Activated CD4-positive, alpha-beta T cell treated with anti-CD3 and anti-CD28 coated beads, Interleukin-2, amount 10 ng/mL, durations not matched to agents 24 days and 14 days (primary cell): ENCODE measurements at places on chromosomes 6 and 20. TPM values are rescaled to one million over a fixed set of nuclear protein-coding genes. Genes with fewer than 3 reads are reported as not detected.
A peak's percentile ranks its signal among the peaks of the same experiment; 100 is the strongest.

DNA sequence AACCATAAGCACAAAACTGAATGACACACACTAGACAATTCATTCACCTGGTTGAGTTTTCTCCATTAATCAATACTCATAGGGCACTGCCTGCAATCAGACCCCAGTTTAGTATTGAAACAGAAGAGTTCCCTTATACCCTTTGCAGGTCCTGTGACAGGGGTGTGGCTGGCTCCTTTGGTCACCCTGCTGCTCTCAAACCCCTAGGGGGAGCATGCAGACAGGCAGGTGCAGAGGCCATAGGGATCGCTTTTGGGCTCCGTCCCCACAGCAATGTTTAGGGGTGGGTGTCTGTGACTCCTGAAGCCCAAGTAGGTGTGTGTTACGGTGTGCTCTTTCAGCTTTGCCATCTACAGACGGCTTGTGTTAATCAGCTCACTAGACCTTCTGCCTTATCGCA is 210.4 kb downstream of the CENPW start:
- no peak overlapping the region for H3K27ac ChIP-seq
- H3K36me3 ChIP-seq = no peaks in the 10 kb centered on the region
- H3K4me3 ChIP-seq = no peak overlapping the region
- no peaks in the 10 kb centered on the region for H3K27me3 ChIP-seq
- DNase-seq = no peak
- no peaks in the 10 kb centered on the region for H3K4me1 ChIP-seq

DNA sequence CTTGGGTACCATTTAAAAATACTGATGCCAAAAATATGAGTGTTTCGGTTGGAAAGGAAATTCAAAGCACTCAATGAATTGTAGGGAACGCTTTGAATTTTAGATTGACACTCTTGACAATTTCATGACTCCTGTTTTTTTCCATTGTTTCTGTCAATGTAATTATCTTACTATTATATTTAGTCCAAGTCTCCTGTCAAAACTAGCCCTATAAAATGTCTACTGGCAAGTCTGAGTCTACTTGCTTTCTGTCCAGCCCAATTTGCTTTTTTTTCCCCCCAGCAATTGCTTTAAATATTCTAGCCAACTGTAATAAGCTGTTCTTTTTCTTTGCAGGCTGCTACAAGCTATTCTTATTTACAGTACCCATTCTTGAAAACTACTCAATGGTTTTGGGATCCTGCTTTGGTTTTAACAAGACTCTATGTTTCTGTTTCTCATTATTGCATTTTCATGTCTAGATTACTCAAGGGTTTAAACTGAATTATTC is 1103.9 kb upstream of the GJE1 start:
- no peak for DNase-seq
- H3K36me3 ChIP-seq = no peaks in the 10 kb centered on the region
- no peak overlapping the region for H3K27ac ChIP-seq
- no peaks in the 10 kb centered on the region for H3K27me3 ChIP-seq
- no peaks in the 10 kb centered on the region for H3K4me1 ChIP-seq

- no peak for DNase-seq
- peaks cover 66% of the 10 kb centered on the region for H3K36me3 ChIP-seq
- peaks cover 9% of the 10 kb centered on the region for H3K4me1 ChIP-seq
- H3K27ac ChIP-seq = no peak overlapping the region
- H3K4me3 ChIP-seq = no peak overlapping the region
- no peaks in the 10 kb centered on the region for H3K27me3 ChIP-seq
Measured at GRCh38 chr6:41088451-41088850, 15.7 kb downstream of the NFYA start.

- no peaks in the 10 kb centered on the region for H3K27me3 ChIP-seq
- peaks cover 52% of the 10 kb centered on the region for H3K36me3 ChIP-seq
- peaks cover 38% of the 10 kb centered on the region for H3K4me1 ChIP-seq
- peak overlapping the region; percentile 98 for H3K27ac ChIP-seq
- peak; percentile 95 for DNase-seq
Measured at GRCh38 chr6:33312361-33313104, 1.3 kb downstream of the TAPBP start.

DNA sequence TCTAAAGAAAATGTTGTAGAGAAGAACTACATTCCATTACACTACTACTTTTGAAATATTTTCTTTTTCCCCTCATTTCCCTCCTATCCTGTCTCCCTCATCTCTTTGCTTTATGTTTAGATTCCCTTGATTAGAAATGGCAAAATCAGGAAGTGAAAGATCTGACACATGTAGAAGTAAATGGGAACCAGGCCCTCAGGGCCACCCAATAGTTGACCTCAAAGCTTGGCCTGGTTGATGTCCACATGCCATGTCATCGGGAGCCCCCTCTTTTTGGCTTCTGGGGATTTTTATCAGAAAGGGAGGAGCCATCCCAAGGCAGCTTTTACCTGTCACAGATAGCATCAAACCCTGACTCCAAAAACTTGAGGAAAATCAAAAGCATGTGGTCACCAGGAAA is 168.3 kb upstream of the ECI2 start:
- H3K36me3 ChIP-seq = no peaks in the 10 kb centered on the region
- DNase-seq = no peak
- peaks cover 5% of the 10 kb centered on the region for H3K27me3 ChIP-seq
- H3K27ac ChIP-seq = no peak overlapping the region
- no peaks in the 10 kb centered on the region for H3K4me1 ChIP-seq

GRCh38 chr20:42173440-42173839 is 555.3 kb upstream of the CHD6 start:
- no peak for DNase-seq
- no peaks in the 10 kb centered on the region for H3K27me3 ChIP-seq
- no peak overlapping the region for H3K27ac ChIP-seq
- no peaks in the 10 kb centered on the region for H3K36me3 ChIP-seq
- H3K4me3 ChIP-seq = no peak overlapping the region

- H3K27ac ChIP-seq = no peak overlapping the region
- DNase-seq = no peak
- H3K36me3 ChIP-seq = no peaks in the 10 kb centered on the region
- H3K27me3 ChIP-seq = no peaks in the 10 kb centered on the region
- no peak overlapping the region for H3K4me3 ChIP-seq
Measured at GRCh38 chr6:168819546-168819945, 378.6 kb downstream of the SMOC2 start.

DNA sequence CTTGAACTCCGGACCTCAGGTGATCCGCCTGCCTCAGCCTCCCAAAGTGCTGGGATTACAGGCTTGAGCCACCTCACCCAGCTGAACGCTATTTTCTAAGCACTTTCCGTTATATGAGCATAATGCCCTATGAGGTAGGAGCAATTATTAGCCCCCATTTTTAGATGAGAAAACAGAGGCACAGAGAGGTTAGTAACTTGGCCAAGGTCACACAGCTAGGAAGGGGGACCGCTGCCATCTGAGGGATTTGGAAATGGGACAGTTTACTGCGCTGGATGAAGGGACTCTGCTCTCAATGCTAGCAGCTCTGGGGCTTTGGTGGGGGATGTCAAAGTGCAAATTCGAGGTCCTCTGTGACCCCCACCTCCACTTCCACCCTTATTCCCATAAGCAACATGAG is 62.5 kb downstream of the BCAS4 start:
- no peak overlapping the region for H3K4me3 ChIP-seq
- DNase-seq = no peak
- no peaks in the 10 kb centered on the region for H3K27me3 ChIP-seq
- peaks cover 2% of the 10 kb centered on the region for H3K4me1 ChIP-seq
- no peaks in the 10 kb centered on the region for H3K36me3 ChIP-seq

- DNase-seq = no peak
- H3K27me3 ChIP-seq = peaks cover 7% of the 10 kb centered on the region
- peak overlapping the region; percentile 85 for H3K4me3 ChIP-seq
- H3K27ac ChIP-seq = peak overlapping the region; percentile 92
Measured at GRCh38 chr6:26520237-26520849, 17.8 kb upstream of the HMGN4 start.

DNA sequence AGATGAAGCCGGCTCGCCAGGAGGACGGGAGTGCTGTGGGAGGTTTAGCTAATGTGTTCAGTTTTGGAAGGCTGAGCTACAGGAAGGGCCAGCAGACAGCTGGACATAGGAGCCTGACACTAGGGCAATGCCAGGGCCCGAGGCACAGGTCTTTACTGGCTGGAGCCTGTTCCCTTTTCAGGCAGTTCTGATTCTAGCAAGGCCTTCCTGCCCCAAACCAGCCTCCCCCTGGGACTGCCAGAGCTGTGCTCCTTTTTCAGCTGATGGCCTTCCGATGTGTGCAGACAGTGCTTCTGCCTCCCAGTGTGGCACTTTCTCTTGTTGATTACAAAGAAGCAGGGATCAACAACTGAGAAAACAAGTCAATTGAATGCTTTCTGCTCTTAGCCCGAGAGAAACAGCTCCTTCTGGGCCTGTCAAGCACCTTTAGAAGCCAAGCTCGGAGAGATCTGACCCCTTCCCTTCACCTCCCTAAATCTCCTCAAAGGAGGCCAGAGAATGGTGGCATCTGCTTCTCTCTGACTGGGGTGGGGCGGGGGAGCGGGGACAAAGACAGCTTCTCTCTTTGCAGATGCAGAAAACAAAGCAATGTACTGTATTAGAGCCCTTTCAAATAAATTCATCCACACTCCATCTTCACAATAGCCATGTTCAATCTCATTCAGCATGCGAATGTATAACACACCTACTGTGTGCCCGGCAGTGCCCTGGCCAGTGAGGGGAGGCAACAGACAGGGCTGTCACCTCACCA is 63.2 kb downstream of the RAB44 start:
- no peaks in the 10 kb centered on the region for H3K36me3 ChIP-seq
- H3K27ac ChIP-seq = no peak overlapping the region
- peaks cover 32% of the 10 kb centered on the region for H3K4me1 ChIP-seq
- no peak overlapping the region for H3K4me3 ChIP-seq

DNA sequence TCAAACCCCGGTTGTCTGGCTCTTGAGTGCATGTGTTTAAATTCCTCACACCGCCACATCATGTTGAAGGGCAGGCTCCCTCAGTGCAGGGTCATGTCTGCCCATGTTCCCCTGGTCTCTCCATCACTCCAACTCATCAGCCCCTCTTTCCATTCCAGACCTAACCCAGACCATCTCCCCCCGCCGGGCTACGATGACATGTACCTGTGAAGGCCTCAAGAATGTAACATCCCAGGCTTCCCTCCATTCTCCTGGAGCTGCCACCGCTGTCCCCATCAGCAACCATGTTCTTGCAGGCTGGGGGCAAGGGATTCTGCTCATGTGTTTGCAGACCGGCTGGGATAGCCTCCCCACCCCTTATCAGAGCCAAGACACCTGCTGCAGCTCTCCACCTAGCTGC is 19.9 kb downstream of the TMEM74B start:
- H3K27me3 ChIP-seq = no peaks in the 10 kb centered on the region
- H3K36me3 ChIP-seq = peaks cover 72% of the 10 kb centered on the region
- no peak for DNase-seq
- H3K27ac ChIP-seq = peak overlapping the region; percentile 37
- H3K4me3 ChIP-seq = no peak overlapping the region

DNA sequence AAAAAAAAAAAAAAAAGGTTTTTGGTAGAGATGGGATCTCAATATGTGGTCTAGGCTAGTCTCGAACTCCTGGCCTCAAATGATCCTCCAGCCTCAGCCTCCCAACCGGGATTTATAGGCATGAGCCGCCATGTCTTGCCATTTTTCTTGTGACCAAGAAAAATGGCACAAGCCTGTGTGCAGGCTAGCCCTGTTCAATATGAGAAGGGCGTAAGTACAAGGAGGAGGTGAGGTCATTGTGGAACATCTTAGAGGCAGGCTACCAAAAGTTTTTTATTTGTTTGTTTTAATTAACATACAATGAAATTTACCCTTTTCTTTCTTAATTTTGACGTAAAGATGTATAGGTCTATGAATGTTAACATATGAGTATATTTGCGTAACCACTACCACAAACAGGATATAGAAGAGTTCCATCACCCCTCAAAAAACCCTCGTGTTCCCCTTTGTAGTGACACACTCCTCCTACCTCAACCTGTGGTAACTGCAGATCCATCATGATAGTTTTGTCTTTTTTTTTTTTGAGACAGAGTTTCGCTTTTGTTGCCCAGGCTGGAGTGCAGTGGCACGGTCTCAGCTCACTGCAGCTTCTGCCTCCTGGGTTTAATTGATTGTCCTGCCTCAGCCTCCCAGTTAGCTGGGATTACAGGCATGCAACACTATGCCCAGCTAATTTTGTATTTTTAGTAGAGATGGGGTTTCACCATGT is 28.3 kb upstream of the KIF3B start:
- no peaks in the 10 kb centered on the region for H3K27me3 ChIP-seq
- H3K27ac ChIP-seq = peak overlapping the region; percentile 90
- H3K4me1 ChIP-seq = peaks cover 49% of the 10 kb centered on the region
- H3K4me3 ChIP-seq = peak overlapping the region; percentile 56

FNDC11 gene
- 0.12 and 0.16 TPM in 2 replicates for total RNA-seq

ADGRF5 gene
- total RNA-seq = not detected in 2 replicates

ENPP5 gene
- not detected in 2 replicates for total RNA-seq

ANGPT4 gene
- total RNA-seq = not detected in 2 replicates

KCNS1 gene
- total RNA-seq = 0.30 and 0.47 TPM in 2 replicates

NOL4L gene
- total RNA-seq = 13.0 and 18.0 TPM in 2 replicates
